NCI-H1092 treated with DMSO at 0.1 percent for 48 hours (cell line): ENCODE measurements at places on chromosomes 5 and 9.
A peak's percentile ranks its signal among the peaks of the same experiment; 100 is the strongest.

GRCh38 chr9:134778841-134779411 lies 101.7 kb upstream of the FCN2 start:
- DNase-seq: peak; percentile 46

GRCh38 chr9:116904165-116904564 lies 217.1 kb downstream of the TRIM32 start:
- DNase-seq: no peak

- no peak for DNase-seq
Observed at GRCh38 chr9:700365-701282, 140.9 kb upstream of the DMRT1 start.

DNA sequence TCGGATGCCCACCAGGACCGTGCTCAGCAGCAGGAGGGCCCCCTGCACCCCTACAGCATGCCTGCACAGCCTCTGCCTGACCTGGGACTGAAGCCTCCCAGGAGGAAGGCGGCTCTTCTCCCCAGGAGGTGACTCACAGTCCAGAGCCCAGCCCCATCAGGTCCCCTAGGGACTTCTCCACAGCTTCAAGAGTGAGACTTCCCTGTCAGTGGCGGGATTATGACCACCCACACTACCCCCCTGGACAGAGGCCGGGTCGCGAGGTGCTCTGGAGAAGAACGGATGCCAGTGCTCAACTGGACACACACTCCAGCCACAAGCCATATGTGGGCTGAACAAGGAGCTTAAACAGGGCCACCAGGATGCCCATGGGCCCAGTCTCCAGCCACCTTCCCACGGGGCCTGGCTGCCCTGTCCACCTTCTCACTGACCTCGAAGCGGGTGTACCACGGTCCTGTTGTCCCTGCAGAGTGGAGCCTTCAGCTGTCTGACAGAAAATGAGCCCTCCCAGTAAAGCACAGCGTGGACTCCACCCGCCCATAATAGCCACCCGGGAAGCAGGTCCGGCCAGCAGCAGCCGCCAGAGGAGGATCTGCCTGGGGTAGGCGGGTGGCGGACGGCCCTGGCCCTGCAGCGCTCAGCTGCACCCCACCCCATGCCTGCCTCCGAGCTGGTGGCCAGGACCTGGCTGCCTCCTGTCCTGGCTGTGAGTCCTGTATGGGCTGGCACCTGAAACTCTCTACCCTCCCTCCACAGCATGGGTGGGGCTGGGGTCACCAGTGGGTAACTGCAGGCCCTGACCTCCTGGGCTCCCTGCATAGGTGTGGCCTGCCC lies 54.7 kb downstream of the SEMA4D start:
- no peak for DNase-seq

GRCh38 chr5:110268985-110269384 lies 457.5 kb downstream of the TMEM232 start:
- DNase-seq: no peak

DNA sequence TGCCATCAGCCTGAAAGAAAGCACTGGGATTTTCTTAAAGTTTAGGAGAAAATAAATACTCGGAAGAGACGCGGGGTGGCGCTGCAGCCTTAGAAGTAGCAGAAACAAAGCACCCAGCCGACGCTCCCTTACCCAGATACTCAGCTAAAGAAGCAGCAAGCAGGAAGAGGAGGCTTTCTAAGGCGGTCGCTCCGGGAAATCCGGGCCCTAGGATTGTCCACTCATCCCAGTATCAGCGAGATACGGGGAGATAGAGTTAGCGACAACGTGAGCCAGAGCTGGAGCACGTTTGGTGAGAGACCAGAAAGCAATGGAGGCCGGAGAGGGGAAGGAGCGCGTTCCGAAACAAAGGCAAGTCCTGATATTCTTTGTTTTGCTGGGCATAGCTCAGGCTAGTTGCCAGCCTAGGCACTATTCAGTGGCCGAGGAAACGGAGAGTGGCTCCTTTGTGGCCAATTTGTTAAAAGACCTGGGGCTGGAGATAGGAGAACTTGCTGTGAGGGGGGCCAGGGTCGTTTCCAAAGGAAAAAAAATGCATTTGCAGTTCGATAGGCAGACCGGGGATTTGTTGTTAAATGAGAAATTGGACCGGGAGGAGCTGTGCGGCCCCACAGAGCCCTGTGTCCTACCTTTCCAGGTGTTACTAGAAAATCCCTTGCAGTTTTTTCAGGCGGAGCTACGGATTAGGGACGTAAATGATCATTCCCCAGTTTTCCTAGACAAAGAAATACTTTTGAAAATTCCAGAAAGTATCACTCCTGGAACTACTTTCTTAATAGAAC lies at the start of gene PCDHB2:
PCDHB2 (plus strand) TSS at position 135 of the 782 bp plus-strand sequence; CDS start at position 311, 176 bp downstream.
- peak; percentile 87 for DNase-seq

GRCh38 chr9:137312852-137313325 lies 10.8 kb upstream of the NRARP start:
- DNase-seq: no peak

DNA sequence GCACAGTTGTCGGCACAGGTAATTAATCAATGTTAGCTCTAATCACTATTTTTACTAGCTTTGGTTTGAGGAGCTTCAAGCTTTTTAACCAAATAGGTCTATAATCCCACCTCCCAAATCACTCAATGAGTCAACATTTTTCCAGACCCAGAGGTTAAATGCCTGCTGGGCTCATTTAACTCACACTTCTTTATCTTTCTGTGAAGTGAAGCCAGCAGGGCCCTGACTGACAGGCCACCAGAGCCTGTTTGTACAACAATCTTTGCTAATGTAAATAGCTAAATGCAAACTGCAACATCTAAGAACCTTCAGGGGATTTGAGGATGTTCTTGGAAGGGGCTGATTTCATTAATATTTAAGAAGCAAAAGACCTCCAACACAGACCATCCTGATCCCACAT lies 98.4 kb upstream of the NREP start:
- no peak for DNase-seq

DNA sequence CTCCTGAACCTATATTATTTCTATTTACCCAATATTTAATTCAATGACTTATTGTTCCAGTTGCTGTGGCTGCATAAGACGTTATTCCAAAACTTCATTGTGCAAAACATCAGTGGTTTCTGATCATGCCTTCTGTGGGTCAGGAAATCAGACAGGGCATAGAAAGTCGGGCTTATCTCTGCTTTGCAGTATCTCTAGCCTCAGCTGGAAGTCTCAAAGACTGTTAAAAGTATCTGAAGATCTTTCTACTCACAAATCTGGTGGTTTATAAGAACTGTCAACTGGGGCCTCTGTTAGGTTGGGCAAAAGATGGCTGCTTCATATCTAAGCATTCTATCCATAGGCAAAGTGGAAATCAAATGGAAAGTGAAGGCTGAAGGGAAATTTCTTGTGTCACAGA lies 687.7 kb upstream of the ARRDC3 start:
- no peak for DNase-seq

DNA sequence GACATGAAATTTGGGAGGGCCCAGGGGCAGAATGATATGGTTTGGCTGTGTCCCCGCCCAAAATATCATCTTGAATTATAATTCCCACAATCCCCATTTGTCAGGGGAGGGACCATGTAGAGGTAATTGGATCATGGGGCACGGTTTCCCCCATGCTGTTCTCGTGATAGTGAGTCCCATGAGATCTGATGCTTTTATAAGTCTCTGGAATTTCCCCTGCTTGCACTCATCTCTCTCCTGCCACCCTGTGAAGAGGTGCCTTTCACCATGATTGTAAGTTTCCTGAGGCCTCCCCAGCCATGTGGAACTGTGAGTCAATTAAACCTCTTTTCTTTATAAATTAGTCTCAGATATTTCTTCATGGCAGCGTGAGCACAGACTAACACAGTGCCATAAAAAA lies 11.3 kb downstream of the FBXO10 start:
- DNase-seq: no peak

DNA sequence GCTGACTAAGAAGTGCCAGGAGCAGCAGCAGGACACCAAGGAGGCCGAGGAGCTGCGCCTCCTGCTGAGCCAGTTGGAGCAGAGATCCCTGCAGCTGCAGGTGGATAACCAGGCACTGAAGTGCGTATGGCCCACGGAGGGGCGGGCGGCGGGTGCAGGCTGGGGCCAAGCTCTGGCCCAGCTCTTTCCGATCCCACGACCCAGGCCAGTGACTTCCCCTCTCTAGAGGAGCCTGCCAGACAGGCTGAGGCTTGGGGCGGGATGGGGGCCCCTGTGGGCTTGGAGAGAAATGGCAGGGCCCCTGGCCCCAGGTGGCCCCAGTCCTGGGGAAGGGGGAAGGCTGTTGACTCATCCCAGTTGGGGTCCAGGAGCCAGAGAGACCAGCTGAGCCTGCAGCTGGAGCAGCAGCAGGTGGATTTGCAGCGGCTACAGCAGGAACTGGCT lies 3.6 kb downstream of the PTRH1 start:
- DNase-seq: peak; percentile 34

GRCh38 chr9:130285271-130285670 lies 19.7 kb downstream of the HMCN2 start:
- no peak for DNase-seq

DNA sequence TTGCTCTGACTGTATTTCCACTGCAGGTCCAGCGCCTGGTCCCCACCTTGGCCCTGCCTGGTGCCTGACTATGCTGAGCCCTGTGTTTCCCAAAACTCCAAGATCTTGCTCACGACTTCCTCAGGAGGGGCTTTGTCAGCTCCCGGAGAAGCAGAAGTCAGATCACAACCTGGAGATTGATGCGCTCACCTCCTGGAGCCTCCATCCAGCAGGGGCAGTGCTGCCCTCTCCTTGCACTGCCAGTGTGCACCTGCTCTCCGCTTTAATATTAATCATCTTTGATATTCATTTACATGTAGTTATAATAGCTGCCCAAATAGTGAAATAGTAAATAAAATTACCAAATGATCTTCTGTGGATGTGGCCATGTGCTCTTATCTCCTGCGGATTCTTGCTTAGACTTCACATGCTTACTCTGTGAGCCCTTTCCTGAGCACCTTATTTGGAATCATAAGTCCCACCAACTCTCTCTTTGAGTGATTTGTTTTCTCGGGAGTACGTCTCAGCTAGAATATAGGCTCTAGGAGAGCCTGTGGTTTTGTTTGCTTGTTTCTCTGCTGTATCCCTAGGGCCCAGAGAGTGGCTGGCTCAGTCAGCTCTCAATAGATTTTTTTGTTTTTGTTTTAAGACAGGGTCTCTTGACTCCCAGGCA lies 17.4 kb downstream of the MAML1 start:
- DNase-seq: no peak

- DNase-seq: peak; percentile 84
Observed at GRCh38 chr9:38392235-38393127, at the start of gene ALDH1B1. Gene ALDH1B1, plus strand, starts transcription at chr9:38392702. Its CDS starts 3,047 bp downstream, at chr9:38395749.

DNA sequence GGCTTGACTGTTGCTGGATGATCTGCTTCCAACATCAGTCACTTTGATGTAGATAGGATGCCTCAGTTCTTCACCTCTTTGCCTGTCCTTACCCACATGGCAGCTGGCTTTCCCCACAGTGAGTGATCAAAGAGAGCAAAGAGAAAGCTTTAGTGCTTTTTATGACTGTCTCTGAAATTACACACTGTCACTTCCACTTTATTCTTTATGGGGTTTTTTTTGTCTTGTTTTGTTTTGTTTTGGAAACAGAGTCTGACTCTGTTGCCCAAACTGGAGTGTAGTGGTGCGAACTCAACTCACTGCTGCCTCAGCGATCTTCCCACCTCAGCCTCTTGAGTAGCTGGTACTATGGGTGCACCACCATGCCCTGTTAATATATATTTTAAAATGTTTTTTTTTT lies 32.4 kb upstream of the C5orf24 start:
- no peak for DNase-seq

GRCh38 chr9:80440724-80441123 lies 869.0 kb downstream of the TLE4 start:
- no peak for DNase-seq

GRCh38 chr9:127742435-127743088 lies 7.5 kb upstream of the TOR2A start:
- no peak for DNase-seq

DNA sequence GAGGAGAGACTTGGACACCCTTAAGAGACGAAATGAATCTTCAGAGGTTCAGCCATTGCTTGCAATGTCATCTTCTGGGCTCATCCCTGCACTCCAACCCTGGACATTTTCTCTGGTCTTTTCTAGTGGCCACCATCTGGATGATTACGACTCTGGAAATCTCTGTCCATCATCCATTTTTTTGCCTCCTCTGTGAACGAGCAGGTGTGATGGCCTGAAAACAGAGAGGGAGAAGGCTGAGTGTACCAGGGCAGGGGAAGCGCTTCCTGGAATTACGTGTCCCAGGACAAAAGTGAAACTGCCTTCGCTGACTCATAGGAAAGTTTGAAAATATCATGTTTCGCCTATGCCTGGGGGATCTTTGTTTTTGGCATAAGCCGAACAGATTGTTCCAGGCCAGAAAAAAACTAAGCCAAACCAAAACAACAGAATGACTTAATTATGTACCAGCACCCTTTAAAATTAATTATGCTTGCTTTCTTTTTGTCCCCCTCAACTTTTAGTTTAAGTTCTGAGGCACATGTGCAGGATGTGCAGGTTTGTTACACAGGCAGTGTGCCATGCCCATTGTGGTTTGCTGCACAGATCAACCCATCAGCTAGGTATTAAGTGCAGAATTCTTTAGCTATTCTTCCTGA lies 31.9 kb downstream of the ANKRD33B start:
- DNase-seq: no peak

DNA sequence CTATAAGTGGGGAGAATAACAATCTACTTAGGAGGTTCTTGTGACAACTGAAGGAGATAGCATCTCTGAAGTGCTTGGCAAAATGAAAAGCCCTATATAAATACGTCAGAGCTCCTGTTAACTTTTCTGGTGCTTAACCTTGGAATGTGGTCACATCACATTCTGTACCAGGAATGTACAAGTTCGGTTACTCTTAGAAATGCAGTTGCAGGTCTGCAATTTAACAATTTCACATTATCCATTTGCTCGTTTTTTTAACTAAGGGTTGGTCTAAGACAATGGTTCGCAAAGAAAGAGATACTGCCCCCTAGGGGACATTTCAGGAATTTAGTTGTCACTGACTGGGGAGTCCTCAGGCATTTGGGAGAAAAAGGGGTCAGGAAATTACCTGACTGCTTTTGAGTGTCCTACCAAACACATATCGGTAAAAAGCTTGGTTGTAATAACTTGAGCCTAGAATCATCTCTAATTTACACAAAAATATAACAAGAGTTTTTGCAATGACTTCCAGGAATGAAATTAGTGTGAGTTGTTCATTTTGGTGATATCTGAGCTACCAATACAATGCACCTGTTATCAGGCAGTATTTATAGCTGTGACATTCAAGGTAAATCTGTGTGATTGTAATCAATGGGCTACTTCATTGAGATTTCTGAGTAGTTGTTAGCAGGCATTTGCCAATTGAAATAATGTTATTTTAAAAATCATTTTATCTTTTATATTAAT lies 5.4 kb upstream of the HBEGF start:
- peak; percentile 50 for DNase-seq

DNA sequence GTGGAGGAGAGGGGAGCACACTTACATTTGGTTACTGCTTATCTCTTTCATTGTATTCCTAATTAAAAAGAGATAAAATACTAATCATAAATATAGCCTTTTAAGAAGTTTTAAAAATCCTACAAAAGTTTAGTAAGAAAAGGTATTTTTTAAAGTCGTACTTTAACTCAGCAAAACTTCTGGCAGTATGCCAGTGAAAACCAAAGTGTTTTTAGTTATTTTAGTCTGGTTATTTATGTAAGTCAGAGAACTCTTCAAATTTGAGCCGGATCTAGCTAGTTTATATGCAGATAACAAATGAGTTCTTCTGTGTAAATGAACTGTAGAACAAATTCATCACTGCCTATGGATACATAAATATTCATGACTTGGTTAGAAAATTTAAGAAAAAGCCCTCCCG lies 36.5 kb upstream of the ANKDD1B start:
- no peak for DNase-seq
